PC-9 (cell line): ENCODE measurements at places on chromosomes 4 and X.

DNA sequence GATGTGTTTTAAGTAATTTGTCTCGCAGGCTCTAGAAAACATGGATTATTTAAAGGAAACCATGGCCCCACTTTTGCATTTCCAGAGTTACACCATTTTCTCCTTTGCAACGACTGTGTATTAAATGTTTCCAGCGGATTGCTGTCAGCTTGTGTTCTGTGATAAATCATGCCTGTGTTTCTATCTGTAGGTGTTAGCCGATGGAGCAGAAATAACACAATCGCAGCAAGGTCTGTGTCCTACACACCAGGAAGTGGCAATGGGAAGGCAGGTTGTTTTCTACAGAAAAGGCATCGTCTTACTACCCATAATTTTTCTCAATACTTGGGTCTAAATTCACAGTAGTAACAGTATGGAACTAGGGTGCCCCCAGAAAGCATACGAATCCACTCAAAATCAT, 590.1 kb downstream of the NLGN4X start:
- no peak for DNase-seq

DNA sequence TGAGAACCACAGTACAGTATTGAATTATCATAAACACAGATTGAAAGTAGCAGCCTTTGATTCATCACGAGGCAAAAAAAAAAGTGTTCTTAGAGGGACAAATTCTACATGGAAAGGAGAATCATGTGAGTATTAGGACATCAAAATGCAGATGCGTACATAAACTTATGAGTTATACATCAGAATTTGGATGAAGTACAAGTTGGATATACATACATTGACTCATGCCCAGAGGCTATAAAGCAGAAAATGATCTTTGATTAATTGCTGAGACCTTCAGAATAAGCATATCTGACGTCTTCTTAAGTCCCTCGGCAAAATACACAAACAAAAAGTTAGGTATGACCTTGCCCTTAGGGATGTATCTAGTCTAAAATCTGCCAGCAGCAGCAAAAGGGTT, 206.4 kb downstream of the LDB2 start:
- no peak for DNase-seq

DNA sequence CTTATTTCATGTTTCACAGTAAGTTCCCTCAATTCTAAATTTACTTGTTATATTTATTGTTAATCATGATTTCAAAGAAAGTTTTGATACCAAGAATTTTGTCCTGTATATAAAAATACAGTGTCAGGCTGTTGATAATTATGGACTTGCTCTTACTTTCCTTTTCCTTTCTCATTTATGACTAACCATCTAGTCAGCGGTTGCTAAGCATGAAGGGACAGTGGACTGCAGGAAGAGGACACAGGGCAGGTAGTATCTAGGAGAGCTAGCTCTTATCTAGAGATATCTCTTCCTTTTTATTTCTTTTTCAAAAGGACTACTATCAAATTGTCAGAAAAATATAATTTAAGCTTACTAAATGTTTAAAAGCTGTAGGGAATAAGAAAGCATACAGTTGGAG, 1.6 kb downstream of the OPRPN start:
- DNase-seq: no peak

DNA sequence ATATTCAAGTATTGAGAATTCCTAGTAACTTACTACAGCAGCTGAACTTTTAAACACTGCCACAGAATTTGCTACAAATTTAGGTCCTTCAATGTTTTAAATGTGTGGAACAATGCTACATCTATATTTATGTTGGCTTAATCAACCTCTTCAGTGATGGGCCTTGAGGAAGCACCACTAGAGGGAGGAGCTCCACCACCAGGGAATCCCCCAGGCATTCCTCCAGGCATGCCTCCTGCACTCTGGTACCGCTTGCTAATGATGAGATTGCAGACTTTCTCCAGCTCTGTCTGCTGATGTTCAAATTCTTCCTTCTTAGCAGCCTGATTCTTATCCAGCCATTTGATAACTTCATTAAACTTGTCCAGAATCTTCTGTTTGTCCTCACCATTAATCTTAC, 190.8 kb downstream of the HTR2C start:
- no peak for DNase-seq
